ENCODE measurements at places on chromosomes 16 and 17. TPM values are rescaled to one million over a fixed set of nuclear protein-coding genes. Genes with fewer than 3 reads are reported as not detected.

Gene PLA2G10
- not detected for total RNA-seq

Gene GPR142
- total RNA-seq, result 0.26 TPM

Gene CCL3
- not detected for total RNA-seq

Gene KRTAP1-1
- total RNA-seq, result not detected

Gene C16orf89
- total RNA-seq, result 3.0 TPM

Gene COX6A2
- not detected for total RNA-seq

Gene CBX2
- total RNA-seq, result 0.26 TPM

Gene RAB26
- total RNA-seq, result 1.2 TPM

Gene MAP1LC3B
- 68.9 TPM for total RNA-seq

Gene RRN3
- 32.1 TPM for total RNA-seq

Gene KAT2A
- 9.9 TPM for total RNA-seq

Gene TEX19
- total RNA-seq, result not detected

Gene ARHGDIG
- total RNA-seq, result 1.1 TPM

Gene MYH2
- not detected for total RNA-seq

Gene HID1
- total RNA-seq, result 2.3 TPM

Gene ACSM3
- total RNA-seq, result 0.65 TPM

Gene ORC6
- total RNA-seq, result 3.9 TPM

Gene FBXW10
- total RNA-seq, result not detected

Gene SLC5A11
- not detected for total RNA-seq

Gene C16orf92
- not detected for total RNA-seq

Gene NPIPB8
- total RNA-seq, result 0.13 TPM

Gene SOST
- total RNA-seq, result 8.8 TPM

Gene MFAP4
- 39.1 TPM for total RNA-seq

Gene CDR2L
- 25.6 TPM for total RNA-seq

Gene GAS7
- 10.0 TPM for total RNA-seq

Gene WFIKKN1
- 0.26 TPM for total RNA-seq

Gene PRKCB
- total RNA-seq, result 0.07 TPM

Gene ANTKMT
- 17.7 TPM for total RNA-seq

Gene RAB37
- 0.33 TPM for total RNA-seq

Gene NOXO1
- not detected for total RNA-seq

Gene FBXO47
- total RNA-seq, result not detected

Gene CCL17
- not detected for total RNA-seq

Gene DLX3
- not detected for total RNA-seq

Gene PRR15L
- total RNA-seq, result not detected

Gene DHX58
- 11.3 TPM for total RNA-seq

Gene ZSCAN10
- total RNA-seq, result not detected

Gene CHST6
- total RNA-seq, result 2.1 TPM

Gene CCDC200
- total RNA-seq, result not detected

Gene CHP2
- not detected for total RNA-seq

Gene AIPL1
- not detected for total RNA-seq
